AG08395 (cell line): ENCODE measurements at places on chromosomes 7 and 10.
A peak's percentile ranks its signal among the peaks of the same experiment; 100 is the strongest.

DNA sequence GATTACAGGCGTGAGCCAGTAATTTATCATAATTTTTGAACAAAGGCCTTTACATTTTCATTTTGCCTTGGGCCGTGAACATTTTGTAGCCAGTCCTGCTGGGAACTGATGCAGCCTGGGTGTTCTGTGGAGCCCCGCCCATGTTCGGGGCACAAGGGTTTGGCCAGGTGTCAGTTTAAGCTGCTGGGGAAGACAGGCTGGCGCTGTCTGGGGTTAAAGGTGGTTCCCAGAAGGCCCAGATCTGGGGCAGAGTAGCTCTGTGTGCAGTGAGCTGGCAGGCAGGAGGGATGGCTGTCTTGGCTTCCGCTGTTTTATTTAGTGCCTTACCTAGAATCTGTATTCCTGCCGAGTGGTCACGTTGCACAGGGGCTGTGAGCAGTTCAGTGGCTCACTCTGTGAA is 50.2 kb downstream of the DOCK1 start:
- DNase-seq: no peak

- DNase-seq: peak; percentile 4
These were observed 26.7 kb upstream of the CD36 start for GRCh38 chr7:80611779-80612178.

GRCh38 chr10:101029520-101030295 is 1.2 kb downstream of the PDZD7 start:
- no peak for DNase-seq

DNA sequence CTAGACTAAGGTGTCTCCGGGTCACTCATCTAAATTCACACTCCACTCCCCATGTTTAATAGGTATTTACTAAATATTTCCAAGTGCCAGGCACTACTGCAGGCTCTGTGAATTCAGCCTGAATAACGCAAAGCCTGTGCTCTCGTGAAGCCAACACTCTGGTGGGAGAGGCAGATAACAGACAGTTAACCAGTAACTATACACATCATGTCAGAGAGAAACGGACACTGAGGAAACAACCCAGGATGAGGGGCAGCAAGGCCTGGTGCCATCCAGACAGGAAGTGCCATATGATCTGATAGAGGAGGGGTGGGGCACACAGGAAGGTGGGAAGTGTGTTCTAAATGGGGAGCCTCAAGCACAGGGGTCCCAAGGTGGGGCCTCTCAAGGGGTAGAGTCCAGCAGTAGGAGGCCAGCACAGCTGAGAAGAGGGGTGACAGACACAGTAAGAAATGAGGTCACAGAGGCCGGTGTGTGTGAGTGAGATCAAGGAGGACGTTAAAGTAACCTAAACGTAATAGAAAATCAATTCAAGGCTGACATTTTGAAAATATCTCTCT is 85.3 kb downstream of the LARP4B start:
- DNase-seq: no peak

DNA sequence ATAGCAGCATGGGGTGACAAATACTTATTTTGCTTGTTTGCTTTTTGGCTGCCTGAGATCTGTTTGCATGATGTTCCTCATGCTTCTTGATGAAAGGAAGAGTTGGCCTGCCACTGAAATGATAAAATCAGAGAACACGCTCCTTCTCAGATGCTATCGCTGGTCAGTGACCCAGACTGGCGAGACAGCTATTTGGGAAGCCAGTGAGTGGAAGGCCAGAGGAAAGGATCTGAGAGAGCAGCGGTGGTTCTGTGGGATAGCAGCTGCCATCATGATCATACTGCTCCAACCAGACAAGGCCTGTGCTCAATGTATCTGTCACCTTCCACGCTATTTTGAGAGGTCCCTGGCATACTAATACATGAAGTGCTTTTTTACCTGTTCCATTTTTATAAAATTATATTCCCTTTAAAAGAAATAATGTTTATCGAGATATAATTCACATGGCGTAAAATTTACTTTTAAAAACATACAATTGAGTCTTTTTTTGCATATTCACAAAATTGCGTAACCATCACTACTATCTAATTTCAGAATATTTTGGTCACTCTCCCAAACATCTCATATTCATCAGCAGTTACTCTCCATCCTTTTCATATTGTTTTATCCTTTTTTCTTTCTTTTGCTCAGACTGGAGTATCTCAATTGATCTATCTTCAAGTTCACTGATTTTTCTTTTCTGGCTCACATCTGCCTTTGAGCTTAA is 695.1 kb downstream of the TNS3 start:
- DNase-seq: no peak

DNA sequence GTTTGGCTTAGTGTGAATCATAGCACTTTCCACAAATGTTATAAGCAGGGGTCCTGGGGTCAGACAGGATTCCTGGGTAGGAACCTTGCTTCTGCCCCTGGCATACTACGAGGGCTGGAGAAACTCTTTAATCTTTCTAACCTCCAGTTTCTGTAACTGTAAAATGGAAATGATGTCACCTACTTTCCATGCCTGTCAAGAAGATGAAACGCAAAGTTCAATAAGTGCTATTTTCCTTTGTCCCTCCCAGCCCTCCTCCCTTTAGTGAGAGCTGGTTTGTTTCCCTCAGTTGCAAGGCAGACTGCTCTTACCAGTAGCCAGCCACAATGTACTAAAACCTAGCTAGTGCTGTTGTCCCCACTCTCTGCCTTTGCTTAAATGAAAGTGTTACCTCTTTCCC is 117.1 kb upstream of the HPS1 start:
- DNase-seq: no peak

- no peak for DNase-seq
These were observed 91.3 kb downstream of the IMMP2L start for GRCh38 chr7:111470998-111471397.

DNA sequence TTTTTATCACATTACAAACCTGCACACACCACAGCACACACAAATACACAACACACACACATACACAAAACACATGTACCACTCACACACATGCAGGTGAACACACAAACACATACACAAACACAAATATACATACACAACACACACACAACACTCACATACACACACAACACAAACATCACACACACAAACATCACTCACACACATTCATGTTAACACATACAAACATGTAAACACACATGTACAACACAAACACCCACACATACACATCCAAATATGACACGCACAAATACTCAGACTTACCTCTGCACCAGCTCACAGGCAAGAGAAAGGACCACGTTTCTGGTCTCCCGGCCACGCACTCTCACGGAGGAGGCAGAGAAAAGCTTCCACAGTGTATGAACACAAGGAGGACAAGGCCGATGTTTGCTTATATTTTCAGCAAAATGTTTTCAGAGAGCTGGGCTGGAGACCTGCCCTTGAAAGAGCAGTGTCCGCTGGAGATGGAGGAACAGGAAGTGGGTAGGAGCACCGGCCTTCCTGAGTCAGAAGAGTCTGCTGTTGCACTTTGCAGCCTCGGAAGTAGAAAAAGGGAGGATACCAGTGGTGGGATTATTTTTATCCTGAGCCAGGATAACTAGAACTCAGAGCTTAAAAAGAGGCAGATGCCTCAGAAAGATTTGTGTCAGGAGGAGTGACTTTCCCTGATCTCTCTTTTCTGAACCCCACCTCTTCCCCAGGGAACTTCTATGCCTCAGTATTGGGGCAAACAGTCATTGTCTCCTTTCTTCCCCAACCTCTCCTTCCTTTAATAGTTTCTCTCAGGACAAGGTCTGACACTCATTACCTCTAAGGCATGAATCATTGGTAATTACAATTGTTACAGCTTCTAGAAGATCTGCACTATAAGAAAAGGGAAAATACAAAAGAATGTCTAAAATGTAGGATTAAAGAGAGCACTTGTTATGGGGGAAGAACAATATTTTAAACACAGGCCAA is at the start of gene GIMAP6:
GIMAP6 (minus strand) TSS at position 520 of the 999 bp plus-strand sequence. CDS start 2,243 bp downstream, outside the sequence.
- no peak for DNase-seq

GRCh38 chr7:45430397-45430796 is 143.8 kb upstream of the ADCY1 start:
- no peak for DNase-seq

- no peak for DNase-seq
These were observed 120.9 kb downstream of the ICA1 start for GRCh38 chr7:8141070-8141469.

DNA sequence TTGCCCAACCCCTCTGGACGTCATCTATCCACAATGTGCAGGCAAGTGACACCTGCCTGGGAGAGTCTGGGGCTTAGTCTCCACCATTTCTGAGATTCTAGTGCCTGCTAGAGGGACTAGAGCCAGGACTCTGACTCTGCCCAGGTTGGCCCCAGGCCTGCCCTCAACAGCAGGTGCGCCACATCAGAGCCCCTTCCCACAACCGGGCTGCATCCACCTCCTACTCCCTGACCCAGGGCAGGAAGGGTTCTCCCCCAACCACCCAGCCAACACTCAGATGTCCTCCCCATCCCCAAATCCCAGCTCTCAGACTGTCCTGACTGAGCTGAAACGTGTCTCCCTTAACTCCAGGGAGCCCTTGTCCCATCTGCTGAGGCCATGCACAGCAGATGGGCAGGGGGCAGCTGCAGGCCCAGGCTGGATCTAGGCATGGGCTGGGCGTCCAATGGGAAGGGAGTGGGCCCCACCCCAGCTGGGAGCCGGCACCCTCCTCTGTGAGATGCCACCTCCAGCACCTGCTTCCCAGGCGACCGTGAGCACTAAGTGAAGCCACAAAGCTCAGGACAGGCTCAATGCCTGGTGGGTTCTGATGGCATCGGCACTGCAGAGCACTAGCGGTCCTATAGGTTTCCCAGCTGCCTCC is 49.2 kb downstream of the RASGEF1A start:
- DNase-seq: no peak
